ENCODE measurements at places on chromosomes 4 and X.

- DNase-seq, result no peak
These were observed at the start of gene PLP1 for GRCh38 chrX:103776546-103776945. Gene PLP1, plus strand, starts transcription at chrX:103776840. Its CDS starts 156 bp downstream, at chrX:103776996.

- no peak for DNase-seq
These were observed 52.7 kb downstream of the TMEM131L start for GRCh38 chr4:153518637-153519389.

- no peak for DNase-seq
These were observed 11.7 kb upstream of the STATH start for GRCh38 chr4:69984030-69984443.

DNA sequence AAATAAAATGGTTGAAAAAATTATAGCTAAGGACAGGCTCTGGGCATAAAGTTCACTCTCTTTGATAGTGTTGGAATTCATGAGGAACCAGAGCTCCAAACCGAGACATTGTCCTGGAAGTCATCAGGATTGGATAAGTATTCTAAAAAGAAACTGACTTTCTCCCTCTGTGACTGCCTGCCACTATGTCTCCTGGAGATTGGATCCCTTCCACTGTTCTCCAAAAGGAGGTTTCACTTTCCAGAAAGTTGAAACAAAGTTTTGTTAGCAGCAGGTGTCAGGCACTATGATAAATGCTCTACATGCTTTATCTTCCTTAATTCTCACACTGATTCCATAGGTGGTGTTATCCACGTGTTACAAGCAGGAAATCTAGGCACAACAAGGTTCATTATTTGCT, 16.8 kb downstream of the BANK1 start:
- DNase-seq, result peak; percentile 74

GRCh38 chr4:22500128-22500611, 15.7 kb downstream of the ADGRA3 start:
- no peak for DNase-seq

DNA sequence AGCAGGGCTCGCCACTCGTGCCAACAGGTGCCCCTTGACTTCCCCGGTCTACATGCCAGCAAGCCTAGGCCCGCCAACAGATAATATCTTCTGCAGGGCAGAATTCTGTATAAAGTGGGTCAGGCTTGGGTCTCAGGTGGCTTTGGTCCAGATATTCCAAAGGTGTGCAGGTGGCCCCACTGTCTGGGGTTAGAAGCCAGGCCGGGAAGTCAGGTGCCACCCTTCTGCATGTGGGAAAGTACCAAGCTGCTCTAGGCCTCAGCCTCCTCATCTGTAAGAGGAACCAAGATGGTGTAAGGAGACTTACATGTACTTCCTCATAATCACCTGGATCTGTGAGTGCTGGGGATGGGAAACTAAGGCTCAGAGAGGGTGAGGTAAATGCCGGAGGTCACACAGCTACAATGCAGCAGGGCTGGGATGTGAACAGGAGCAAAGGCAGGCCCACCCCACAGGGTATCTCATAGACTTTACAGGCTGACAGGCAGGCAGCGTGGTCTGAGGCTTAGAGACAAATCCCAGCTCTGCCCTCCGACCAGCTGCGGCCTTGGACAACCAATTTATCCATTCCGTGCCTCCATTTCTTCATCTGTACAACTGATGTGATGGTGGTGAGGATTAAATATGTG, 35.9 kb downstream of the WDR1 start:
- DNase-seq, result no peak

DNA sequence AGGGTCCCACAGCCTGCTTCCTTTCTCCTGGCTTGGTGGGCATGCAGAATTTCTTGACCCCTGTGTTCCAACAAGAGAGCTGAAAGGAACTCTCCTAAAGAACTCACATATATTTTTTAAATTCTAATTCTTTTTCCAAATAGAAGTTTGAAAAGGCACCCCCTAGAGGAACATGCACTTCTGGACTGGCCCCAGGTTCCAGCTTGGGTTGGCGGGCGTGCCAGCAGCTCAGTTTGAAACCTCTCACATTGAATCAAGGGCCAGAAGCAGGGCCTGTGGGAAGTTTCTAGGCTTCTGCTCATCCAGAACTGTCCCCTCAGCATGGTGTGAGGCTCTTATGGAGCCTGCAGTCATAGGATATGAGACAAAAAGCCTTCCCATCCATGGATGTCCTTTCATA, 132.6 kb downstream of the ATG4A start:
- no peak for DNase-seq

DNA sequence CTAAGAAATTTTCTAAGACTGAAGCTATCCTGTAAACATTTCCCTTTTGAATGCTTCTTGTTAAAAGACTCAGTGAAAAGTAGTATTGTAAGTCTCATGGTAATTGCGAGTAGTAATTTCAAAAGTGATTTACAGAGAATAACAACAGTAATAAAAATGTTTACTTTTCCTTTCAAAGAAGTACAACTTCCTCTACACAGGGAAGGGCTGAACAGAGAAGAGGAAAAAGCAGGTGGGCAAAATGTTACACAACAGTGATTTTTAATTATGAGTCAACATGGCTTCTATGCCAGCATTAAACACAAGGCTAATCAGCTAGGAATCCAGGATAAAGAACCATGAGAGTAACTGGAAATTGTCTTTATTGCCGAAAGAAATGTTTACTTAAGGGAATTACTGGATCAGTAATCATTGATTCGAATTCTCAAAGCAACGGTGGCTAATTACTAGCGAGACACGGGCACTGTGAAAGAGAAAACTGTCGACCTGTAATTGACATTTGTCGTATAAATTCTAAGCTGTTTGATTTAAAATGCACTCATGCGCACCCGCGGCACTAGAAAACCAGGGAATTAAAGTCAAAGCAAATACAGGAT, 15.4 kb downstream of the UTP3 start:
- peak; percentile 65 for DNase-seq

DNA sequence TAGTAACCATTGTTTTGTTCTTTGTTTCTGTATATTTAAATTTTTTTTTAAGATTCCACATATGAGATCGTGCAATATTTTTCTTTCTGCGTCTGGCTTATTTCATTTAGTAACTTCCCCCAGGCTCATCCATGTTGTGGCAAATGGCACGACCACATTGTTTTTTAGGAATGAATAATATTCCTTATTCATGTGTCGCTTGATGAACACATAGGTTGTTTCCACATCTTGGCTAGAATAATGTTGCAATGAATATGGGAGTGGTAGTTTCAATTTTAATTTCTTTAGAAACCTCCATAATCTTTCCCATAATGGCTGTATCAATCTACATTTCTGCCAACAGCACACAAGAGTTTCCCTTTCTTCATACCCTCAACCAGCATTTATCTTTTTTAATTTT, 166.8 kb upstream of the NR3C2 start:
- DNase-seq, result no peak

GRCh38 chr4:188941524-188942119, 802.4 kb downstream of the TRIML1 start:
- DNase-seq, result no peak

DNA sequence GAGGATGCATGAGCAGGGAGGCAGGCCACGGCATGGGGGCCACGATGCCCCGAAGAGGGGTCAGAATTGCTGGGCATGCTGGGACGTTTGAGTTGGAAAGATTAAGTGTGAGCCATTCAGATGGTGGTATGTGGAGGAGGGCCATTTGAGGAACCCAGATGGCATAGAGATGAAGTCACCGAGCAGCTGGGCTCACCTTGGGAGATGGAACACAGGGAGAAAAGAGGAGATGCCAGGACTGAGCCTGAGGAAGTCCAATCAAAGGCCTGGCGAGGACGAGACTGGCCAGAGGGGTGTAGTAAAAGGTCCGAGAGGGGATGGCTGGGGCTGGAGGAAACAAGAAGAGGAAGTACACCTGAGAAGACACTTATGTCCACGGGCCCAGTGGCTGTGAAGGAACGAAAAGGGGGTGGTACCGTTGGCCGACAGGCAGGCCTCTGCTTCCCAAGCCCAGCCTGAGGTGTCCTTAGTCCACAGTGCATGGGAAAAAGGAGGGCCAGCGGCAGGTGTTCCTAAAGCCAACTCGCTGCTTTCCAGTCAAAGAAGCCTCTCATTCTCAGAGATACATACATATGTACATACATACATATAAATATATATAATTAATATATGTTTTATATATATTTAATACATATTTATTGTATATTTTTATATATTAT, 54.6 kb upstream of the CLCN4 start:
- no peak for DNase-seq

DNA sequence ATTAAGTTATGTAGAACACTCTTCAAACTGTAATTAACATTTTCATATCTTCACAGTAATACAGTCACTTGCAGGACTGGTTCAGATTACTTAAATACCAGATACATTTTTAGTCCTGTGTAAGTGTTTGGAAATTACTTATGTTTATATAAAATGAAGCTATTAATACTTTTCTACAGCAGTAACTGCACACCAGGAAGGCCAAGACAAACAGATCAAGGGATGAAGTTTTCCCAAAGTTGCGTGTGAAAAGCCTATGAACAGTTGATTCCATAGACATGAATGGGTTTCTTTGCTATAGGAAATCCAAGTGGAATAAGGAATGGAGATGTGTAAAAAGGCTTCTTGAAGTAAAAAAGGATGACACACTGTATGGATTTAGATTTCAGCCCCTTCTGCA, 28.9 kb upstream of the DRP2 start:
- DNase-seq, result no peak

- DNase-seq, result peak; percentile 26
These were observed 4.7 kb downstream of the THAP9 start for GRCh38 chr4:82905205-82905604.

DNA sequence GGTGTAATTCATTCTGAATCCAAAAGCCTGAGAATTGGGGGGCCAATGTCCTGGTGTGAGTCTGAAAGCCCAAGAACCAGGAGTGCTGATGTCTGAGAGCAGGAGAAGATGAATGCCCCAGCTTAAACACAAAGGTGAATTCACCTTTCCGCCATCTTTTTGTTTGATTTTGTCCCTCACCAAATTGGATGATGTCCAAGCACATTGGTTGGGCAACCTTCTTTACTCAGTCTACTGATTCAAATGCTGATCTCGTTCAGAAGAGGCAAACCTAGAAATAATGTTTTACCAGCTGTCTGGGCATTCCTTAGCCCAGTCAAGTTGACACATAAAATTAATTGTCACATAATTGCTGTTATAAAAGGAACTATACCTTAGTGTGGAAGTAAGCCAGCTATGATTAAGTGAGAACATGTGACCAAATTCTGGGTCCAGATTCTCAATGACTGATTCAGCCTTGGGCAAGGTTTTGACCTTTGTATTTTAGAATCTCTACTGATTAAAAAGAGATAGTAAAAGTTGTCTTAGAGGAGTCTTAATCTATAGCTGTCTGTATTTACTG, 34.5 kb upstream of the SLC4A4 start:
- DNase-seq, result no peak

GRCh38 chr4:75673959-75674328, 733 bp upstream of the G3BP2 start:
- DNase-seq, result no peak

- DNase-seq, result no peak
These were observed 13.7 kb downstream of the DGKK start for GRCh38 chrX:50456712-50457484.

DNA sequence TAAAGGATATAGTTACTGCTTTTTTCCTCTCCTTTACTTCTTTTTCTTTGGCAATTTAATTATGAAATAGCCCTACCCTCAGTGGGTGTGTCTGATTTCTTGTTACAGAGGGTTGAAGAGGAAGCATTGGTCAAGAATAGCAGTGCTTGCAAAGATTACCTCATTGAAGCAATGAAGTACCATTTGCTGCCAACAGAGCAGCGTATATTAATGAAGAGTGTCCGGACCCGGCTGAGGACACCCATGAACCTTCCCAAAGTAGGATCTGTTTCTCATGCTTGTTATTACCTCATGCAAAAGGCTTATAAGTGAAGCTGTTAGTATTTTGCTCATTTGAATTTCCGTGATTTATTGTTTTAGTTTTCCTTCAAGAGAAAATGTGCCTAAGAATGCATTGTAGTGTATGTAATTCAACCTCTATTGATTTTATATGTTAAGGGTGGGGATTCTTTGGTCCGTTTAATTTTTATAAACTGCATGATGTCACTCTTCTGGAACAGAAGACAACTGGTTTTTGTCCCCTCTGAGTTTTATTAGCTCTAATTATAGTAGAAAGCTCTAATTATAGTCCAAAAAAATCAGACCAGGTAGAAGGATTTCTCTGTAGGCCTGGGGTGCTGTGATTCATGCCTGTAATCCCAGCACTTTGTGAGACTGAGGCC, 27.9 kb upstream of the MSMO1 start:
- no peak for DNase-seq

DNA sequence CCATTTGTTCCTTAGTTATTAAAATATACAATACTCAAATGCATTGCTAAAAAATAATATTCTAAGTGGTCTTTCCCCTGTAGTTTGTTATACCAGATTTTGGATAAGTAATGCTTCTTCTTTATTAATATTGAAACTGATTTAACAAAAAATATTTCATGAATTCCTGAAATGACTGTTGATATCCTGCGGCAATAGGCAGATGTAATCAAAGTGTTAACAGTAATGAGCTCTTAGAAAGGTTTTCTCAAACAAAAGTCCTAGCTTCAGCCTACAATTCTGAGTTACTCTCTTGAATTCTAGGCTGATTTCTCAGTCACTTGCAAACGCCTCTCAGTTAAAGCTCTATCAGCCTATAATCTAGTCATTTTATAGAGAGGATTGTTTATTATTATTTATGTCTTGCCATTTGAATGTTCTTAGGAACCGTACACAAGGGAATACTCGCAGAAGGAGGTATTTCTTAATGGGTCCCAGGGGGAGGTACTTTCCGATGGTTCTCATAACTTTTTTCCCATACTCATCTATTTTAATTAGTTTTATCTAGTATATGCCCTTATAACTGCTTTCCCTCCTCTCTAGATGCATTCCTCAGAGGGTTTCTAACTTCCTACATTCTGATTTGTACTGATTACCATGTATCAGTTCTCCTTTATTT, 96.8 kb downstream of the FNIP2 start:
- peak; percentile 56 for DNase-seq

- no peak for DNase-seq
These were observed 139.3 kb downstream of the GASK1B start for GRCh38 chr4:158033416-158034120.

DNA sequence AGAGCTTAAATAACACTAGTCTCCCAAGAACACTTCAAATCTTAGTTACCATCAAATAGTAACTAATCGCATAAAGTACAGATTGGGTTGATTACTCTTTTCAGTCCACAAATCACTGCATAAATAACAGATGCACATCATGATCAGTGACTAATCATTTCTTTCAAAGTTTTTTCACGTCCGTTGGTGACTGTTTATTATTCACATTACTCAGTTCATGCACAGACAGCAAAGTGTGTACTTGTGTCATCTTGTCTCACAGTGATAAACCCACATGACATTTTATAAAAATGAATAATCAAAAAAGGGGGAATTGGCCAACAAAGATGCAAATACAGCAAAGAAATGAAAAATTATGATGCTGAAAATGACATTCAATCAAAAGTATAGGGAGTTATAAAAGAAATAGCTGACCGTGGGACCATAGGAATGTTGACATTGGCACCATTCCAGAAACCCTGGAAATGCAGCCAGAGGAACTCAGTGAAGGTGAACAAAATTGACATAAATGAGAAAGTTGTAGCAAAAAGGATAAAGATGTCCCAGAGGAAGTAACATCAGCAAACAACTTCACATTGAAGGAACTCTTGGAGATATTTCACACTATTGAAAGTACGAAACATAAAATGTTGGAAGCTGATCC, 161.5 kb downstream of the SOX3 start:
- no peak for DNase-seq

Measured in NAMALWA (cell line).